CD4-positive, alpha-beta memory T cell (primary cell): ENCODE measurements at places on chromosomes 5 and 9.

GRCh38 chr5:179314606-179315355, 30.5 kb downstream of the ADAMTS2 start:
- DNase-seq, result no peak

DNA sequence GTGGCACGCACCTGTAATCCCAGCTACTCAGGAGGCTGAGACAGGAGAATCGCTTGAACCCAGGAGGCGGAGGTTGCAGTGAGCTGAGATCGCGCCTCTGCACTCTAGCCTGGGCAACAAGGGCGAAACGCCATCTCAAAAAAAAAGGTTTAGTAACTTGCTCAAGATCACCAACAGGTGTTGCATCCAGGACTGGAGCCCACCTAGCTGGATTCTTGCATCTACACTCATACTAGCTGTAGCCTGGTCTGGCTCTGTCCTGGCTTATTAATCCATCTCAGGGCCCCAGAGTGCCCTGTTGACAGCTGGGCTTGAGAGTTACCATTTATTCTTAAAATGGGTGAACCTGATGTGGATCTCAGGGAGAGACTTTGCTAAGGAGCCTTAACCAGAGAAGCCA, 7.5 kb downstream of the WWC1 start:
- no peak for DNase-seq

DNA sequence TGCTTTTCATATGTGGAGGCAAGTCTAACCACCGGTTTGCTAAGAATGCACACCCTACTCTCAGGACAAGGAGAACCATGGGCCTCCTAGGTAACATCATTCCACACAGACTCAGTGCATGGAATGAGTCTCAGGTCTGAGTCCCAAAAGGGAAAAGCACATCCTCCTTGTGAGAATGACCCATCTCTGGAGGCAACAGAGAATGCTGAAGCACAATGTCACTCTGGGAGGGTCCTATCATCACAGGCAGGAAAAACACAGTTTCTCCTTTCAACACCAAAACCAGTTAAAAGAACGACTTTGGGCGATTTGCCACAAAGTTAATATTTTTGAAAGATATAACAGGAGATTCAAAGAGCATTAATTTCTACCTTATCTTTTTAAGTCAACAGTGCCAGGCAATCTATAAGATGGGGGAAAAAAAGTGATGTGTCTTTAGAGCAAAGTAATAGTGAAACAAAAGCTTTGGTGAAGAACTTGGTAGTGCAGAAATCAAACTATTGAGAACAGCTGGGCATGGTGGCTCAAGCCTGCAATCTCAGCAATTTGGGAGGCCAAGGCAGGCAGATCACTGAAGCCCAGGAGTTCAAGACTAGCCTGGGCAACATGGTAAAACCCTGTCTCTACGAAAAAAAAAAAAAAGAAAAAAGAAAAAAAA, 97.3 kb downstream of the OXCT1 start:
- DNase-seq, result no peak

GRCh38 chr9:109507421-109507838, 9.3 kb upstream of the PTPN3 start:
- no peak for DNase-seq

DNA sequence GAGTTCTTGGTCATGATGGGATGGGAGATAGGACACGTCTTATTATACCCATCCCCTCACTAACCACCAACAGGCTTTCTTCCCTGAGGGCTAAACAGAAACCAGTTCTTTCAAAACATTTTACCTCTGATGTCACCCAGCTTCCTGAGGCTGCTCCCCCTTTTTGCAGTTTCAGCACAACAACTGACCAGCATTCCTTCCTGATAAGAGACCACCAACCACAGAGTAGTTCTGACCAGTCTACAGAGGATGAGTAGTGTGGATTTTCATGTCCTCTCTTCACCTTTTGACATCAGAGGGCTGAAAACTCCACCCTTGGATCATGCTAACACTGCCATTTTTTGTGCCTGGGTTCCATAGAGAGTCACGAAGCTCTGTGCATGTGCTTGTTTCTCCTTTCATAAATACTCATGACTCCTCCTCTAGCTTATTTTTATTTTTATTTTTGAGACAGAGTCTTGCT, 82.6 kb downstream of the OSTF1 start:
- DNase-seq, result no peak

- DNase-seq, result no peak
Observed at GRCh38 chr5:58675341-58675740, 92.5 kb downstream of the RAB3C start.

- DNase-seq, result no peak
Observed at GRCh38 chr5:150148117-150148927, 7.3 kb downstream of the PDGFRB start.

- no peak for DNase-seq
Observed at GRCh38 chr9:95719354-95719753, 156.1 kb upstream of the ERCC6L2 start.

GRCh38 chr5:83914662-83915418, 194.2 kb upstream of the HAPLN1 start:
- no peak for DNase-seq

DNA sequence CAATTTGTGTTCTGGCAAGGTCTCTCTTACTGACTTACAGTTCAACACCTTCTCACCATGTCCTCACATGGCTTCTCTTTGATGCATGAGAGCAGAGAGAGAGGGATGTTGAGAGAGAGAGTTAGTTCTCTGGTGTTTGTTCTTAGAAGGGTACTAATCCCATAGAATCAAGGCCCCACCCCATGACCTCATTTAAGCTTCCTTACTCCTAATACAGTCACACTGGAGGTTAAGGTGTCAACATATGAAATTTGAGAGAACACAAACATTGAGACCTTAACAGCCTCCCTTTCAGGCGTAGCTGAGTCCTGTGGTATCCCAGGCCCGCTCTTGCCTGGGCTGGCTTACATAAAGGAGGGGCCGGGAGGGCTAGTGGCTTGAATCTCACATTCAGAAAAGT, 10.6 kb upstream of the SEMA6A start:
- DNase-seq, result no peak

GRCh38 chr5:111262153-111262552, 38.0 kb downstream of the CAMK4 start:
- no peak for DNase-seq

DNA sequence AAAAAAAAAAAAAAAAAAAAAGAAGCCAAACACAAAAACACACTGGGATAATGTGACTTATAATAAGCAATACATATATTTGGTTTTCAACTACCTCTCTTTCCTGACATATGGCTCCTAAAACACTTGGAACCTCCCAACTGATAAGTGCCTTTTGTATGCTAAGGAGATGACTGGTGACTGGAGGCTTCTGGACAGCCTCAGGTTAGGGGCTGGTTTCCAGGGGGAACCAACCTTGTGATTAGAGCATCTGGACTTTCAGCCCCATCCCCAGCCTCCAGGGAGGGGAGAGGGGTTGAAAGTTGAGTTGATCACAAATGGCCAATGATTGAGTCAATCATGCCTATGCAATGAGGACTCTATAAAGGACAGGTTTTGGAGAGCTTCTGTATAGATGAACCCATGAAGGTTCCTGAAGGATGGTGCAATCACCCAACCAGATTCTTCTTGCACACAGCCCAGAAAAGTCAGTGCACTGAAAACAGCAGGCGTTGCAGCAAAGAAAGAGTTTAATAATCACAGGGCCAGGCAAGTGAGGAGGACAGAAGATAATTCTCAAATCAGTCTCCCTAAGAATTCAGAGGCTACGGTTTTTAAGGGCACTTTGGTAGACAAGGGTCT, 276.7 kb downstream of the AUH start:
- no peak for DNase-seq

- DNase-seq, result no peak
Observed at GRCh38 chr9:121819428-121820231, 168.2 kb downstream of the DAB2IP start.

DNA sequence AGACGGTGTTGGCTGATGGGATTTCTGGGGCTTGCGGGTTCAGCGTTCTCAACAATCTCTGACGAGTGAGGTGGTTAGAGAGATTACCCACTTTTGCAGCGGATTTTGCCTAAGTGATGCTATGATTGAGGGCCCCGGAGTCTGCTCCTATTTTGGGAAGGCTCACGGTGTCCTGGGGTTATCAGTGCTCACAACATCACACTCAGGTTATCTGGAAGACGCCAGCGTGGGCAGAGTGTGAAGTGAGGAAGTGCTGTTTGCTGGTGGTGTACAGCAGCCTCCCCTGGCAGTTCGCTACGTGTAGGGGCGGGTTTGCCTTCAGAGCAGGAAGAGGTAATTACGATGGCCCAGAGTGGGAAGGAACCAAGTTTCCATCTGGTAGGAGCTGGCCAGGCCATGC, 341.2 kb upstream of the IRX2 start:
- DNase-seq, result no peak

GRCh38 chr5:72452515-72453245, 54.5 kb downstream of the ZNF366 start:
- no peak for DNase-seq

DNA sequence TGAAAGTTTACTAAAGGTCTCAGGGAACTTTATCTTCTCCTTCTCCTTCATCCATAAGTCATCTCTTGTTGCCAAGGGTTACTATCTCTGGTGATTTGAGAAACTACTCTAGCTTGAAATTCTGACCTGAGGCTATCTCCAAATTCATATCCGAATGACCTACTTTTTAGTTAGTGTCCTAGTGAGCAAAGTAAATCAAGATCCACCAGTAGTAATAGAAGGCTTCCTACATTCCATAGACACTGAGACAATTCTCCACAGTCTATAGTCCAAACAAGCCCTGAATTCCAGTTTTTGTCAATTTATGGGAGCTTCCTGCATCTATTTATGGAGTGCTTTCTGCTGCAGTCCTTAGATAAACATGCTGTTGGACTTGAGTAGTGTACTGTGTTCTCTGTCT, 5.0 kb downstream of the IL7R start:
- no peak for DNase-seq

GRCh38 chr9:33032292-33032691, 7.2 kb downstream of the DNAJA1 start:
- no peak for DNase-seq

DNA sequence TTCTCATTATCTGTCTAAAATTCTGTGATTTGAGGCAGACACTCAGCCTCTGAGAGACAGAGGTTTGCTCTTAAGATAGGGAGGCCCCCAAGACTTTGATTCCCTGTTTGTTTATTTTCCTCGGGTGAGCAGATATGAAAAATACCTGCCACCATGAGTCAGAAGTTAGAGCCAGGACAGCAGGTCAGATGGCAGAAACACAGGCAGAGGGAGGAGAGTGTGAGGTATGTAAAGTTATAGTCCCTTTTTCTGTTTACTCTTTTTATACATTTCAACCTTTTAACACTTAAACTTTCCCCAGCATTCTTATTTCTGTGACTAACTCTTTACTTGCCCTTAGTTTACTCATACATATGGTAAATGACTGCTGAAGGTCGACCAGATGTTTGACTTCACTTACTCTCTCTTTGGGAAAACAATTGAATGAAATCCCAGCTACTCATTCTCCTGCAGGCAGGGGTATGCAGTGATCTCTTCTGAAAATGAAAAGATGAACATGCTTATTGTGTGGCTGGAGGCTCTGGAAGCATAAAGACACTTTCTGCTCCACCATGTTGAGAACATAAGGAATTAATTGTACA, 383.8 kb downstream of the NTRK2 start:
- DNase-seq, result no peak

DNA sequence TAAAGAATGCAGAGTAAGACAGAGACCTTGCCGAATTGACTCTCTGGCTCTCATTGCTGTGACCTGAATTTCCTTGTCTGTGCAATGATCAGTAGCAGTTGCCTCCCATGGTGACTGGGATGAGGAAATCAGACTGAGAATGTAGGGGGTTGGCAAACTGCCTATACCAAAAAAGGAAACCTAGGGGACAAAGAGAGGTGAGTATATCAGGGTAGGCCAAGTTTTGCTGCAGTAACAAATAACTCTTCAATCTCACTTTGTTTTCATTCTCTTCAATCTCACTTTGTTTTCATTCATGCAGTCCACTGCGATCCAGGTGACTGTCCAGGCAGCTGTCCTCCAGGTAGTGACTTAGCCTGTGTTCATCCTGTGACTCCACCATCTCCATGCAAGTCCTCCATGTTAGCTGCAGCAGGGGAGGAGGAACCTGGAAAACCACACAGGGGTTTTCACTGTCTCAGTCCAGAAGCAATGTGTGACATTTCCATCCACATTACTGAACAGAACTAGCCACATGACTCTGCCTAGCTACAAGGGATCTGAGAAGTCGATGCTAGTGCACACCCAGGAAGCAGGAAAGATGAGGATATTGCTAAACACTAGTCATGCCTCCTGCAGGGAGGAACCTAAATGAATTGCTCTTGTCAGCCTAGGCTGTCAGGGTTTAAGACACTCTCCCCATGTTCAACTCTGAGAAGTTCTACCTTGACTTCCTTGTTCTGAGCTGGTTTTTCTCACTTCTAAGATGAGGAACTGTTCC, 26.0 kb downstream of the TMEM174 start:
- DNase-seq, result no peak

- DNase-seq, result no peak
Observed at GRCh38 chr5:114391321-114391720, 29.5 kb downstream of the KCNN2 start.

DNA sequence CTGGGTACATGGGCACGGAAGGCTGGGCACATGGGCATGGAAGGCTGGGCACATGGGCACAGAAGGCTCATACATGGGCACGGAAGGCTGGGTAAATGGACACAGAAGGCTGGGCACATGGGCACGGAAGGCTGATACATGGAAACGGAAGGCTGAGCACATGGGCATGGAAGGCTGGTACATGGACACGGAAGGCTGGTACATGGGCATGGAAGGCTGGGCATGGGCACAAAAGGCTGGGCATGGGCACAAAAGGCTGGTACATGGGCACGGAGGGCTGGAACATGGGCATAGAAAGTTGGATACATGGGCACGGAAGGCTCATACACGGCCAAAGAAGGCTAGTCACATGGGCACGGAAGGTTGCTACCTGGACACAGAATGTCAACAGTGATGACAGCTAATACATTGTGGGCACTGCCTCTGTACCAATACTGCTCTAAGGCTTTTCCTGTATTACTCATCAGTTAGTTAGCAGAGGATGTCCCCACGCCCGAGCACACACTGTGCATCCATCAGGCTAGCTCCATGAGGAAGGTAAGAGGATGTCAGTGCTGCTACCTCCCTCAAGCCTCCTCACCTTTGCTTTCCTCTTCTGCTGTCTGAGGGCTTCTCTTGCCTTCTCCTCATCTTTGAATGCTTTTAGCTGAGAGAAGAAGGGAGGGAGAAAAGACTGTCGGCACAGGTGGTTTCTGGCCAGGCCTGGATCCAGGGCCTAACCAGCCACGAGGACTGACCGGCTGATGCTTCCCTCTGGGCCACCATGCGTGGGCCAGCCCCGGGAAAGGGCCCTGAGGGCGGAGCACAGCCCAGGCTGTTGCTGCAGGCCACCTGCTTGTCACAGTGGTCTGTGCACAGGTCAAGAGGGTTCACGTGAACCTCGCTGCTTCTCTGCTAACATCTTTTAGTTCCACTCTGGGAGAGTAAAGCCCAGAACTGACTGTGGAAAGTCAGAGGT, 14.3 kb downstream of the GPX3 start:
- no peak for DNase-seq

- DNase-seq, result no peak
Observed at GRCh38 chr9:121582641-121583040, 68.8 kb upstream of the DAB2IP start.
